Posterior vena cava (tissue), 2 donors: ENCODE measurements at places on chromosomes 5 and 9. TPM values are rescaled to one million over a fixed set of nuclear protein-coding genes. Genes with fewer than 3 reads are reported as not detected.

- no peak for DNase-seq
Measured at GRCh38 chr9:137065336-137065967, 4.9 kb downstream of the SAPCD2 start.

GRCh38 chr5:142825378-142826089 is 55.4 kb downstream of the ARHGAP26 start:
- DNase-seq, result no peak

DNA sequence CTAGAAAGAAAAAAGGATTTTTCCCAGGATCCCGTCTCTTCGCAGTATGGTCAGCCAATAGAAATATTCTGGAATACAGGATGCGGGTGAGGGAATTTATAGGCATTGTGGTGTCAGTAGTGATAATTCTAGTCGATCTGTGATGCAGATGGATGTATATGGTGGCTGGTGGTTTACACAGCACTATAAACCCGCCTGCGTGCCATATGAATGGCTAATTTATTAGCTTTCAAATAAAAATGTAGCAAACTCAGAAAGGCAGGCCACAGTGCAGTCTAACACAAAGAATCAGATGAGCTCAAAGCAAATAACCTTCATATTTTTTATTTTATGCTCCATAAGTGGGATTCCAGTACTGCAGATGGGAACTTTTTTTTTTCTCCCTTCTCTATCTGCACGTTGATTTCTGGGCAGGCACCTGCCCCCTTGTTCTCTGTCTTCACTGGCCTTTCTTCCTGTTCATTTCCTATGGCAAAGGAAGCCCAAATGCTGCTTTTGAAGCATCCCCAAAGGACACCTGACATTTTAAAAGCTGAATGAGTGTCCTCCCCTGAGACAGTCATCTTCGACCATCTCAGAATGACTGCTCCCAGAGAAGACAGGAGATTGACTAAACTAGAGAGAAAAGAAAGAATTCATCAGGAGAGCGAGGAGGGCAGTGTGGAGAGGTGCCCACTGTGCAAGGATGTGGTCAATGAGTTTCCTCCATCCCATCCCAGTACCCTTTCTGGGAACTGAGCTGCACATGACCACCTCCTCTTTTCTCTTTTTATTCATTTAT is 52.1 kb downstream of the SEMA6A start:
- no peak for DNase-seq

DNA sequence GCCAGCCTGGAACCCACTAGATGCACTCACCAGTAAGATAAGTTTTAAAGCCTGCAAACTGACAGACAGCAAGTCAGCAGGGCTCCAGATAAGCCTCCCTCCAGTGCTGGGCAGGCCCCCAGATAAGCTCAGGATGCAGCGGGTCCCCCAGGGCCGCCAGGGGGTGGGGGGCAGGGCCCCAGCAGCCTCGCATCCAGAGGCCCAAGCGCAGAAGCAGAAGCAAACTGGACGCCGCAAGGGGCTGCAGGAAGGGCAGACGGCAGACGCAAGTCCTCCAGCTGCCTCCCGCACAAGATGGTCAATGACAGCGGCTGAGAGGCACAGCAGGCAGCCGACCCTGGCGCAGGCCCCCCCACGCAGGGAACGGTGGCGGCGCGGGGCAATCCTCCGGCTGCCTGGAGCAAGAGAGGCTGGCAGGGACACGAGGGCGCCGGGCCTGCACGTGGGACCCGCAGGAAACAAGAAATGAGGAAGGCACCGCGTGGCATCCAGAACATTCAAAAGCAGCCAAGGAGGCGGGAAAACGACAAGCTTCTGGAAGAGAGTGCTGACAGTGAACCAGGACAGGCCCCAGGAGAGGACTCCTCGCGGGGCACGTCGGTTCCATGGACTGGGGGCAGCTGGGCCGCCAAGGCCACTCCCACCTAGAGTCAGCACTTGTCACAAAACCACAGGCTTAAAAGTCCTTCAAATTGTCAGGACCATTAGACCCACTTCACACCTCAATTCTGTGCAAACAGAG is 49.8 kb downstream of the ROR2 start:
- no peak for DNase-seq

DNA sequence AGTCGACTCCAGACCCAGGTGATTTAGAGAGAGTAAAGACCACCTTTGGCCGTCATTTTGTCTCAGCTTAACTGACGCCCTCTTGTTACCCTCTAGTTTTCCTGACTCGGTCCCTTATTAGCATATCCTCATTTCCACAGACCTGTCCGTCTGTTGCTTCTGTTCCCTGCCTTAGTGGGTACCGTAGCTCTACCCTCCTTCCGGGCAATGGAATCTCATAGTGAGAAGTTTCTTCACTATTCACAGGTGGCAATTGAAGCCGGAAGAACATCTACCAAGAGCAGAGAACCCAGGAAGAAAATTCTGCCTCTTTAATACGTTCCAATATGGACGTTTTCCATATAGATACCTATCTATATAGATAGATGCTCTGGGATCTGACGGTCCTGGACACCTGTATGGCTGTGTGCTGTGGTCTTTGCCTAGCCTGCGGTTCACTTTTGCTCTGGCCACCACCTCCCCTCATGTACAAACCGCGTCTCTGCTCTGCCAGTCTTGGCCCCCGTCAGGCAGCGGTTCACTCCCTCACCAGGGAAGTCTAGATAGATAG is 652 bp upstream of the TMEM161B start:
- DNase-seq, result no peak

DNA sequence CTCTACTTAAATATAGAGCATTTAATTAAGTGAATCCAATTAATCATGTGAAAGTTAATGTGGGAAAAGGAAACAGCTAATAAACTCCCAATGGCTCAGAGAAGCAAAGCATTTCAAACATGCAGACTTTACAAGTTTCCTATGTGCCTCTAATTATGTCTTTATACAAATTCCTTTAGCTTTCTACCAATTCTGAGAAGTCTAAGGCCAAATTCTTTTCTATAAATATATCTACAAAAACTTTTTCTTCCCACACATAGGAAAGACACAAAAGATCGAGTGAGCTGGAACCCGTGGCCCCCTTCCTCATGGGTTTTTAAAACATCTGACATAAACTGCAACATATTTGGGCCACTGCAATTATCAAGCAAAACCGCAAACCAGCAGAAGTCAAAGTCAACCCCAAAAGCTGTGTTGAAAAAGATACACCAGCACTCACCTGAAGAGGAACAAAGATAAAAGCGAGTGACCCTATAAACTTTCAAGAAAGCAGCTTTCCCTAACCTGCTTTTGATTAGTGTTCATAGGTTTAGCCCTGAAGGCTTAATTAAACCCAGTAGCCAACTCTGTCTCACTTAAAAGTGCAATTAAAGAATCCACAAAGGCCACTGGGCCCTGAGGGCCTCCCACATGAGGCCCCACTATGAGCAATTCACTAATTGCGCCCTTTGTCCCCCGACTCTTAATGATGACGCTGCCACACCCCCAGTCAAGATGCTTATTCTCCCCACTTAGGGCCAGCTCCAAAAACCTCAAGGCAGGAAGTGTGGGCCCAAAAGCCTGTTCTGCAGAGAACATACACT is 12.1 kb downstream of the SEMA5A start:
- no peak for DNase-seq

DNA sequence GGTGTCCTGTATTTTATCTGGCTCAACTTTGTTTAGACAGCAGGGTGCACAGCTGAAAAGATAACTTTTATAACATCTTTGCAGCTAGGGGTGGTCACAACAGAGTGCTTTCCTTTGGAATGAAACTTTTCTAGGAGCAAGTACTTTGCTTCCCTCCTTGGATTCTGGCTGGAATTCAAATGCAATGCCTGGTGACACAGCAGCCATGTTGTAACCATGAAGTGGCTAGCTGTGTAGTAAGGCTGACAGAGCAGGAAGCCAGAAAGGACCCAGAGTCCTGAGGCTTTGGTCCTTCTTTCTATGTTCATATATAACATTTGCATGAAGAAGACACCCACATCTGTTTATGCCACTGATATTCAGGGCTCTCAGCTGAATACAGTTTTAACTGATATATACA is 48.1 kb downstream of the TENT4A start:
- DNase-seq, result no peak

- no peak for DNase-seq
Measured at GRCh38 chr5:171272996-171273970, 35.8 kb upstream of the TLX3 start.

- no peak for DNase-seq
Measured at GRCh38 chr5:55360190-55360589, 52.4 kb downstream of the MTREX start.

DNA sequence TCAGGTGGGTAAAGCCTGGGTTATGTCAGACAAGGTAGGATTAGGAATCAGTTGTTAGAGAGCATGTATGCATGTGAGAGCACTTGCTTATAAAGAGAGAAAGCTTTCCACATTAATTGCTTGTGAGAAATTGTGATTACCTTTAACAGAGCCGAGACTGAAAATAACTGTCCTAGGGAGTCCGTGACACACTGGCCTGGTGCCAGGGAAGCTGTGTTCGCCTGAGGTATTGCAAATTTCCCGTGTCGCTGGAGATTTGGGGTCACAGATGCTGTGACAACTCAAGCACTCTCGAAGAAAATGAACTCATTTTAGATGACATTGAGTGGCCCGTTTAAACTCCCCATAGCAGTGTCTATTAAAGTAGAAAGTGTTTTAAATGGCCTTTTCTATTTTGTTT is 9.6 kb downstream of the SLC1A1 start:
- DNase-seq, result no peak

- DNase-seq, result no peak
Measured at GRCh38 chr9:36847781-36848673, 186.0 kb downstream of the PAX5 start.

The PIP5KL1 gene
- 1.2 TPM for total RNA-seq

The LCN1 gene
- total RNA-seq, result not detected

The TMEM174 gene
- total RNA-seq, result not detected

The GARIN3 gene
- total RNA-seq, result not detected

The ENTPD2 gene
- 1.2 TPM for total RNA-seq
